ENCODE measurements at places on chromosomes 6 and 20.

DNA sequence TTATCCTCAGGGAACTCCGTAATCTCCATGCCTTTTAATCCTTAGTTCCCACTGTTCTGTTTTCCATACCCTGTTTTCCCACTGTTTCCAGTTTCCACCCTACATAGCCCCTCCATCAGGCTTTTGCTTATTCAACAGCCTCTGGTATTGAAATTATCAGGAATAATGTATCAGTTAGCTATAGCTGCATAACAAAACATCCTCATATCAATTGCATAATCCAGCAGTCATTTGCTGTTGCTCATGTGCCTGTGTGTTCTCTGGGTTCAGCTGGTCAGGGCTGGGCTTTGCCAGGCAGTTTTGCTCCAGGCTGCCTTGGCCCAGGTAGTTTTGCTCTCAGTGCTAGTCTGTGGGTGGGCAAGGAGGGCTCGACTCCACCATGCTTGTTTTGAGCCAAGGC lies 94.3 kb upstream of the FOXA2 start:
- no peak for DNase-seq

DNA sequence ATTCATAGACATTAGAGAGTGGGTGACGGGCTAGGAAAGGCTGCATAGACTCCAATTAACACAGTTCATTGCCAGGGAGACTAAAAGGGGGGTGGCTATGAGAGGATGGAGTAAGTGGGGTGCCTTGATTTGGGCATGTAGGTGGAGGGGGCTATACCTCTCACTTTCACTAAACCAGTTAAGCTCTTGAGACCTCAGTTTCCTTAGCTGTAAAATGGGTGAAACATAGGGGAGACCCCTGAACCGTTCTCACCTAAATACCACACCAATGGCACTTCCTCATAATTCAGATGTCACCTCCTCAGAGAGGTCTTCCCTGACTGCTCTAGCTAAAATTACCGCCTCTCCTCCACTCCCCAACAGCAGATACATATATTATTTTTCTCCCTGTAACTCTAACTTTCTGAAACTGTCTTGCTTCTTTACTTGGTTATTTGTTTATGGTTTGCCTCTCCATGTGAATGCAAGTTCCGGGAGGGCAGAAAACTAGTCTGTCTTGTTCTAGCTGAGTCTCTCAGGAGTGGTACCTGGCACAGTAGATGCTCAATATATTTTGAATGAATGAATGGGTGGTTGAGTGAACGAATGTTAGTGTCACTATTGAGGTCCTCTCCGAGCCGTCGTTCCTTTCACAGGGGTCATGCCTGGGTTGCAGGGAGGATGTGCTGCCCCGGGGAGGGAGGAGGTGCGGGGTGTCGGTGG lies 615 bp upstream of the EYA2 start:
- DNase-seq, result no peak

- DNase-seq, result no peak
Measured at GRCh38 chr6:156658186-156658965, 118.8 kb upstream of the ARID1B start.

DNA sequence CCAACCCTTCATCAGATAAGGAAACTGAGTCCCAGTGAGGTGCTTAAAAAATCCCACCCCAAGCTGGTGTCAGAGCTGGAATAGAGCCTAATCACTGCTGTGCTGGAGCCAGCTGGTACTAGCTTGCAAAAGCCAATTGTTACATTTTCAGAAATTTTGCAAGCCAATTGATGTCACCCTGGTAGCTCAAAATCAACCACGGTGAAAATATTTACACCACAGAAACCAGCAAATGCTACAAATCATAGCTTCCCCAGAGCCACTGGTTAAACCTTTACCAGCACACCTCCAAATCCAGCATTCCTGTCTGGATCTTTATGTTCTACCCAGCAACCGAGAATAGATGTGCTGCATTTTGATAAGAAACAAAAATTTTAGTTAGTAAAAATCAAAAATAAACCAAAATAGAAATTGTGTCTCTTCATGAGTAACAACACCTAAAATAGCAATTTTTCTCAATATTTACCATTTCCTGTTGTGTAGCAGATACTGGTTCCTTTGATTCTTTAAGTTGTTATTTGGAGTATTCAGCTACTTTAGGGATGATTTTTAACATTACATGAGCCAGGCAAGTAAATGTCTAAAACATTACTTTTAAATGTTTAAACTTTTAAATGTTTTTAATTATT lies 7.2 kb upstream of the LCA5 start:
- DNase-seq, result no peak

DNA sequence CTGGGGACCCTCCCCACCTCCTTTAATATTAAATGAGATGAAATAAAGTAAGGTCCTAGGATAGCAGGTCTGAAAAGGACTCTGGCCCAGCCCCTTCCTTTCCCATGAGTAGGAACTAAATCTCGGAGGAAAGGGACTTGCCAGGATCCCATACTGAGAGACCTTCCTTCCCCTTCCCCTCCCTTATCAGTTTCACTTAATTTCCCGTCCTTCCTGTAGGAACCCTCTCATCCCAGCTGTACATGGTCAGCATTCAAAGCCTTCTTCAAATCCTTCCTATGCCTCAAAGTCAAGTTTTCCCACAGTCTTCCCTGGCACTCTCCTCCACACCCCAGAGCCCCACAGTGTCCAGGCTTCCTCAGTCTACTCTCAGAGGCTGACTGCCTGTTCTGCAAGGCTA lies 71.3 kb upstream of the MYL9 start:
- no peak for DNase-seq

GRCh38 chr6:112739766-112740165 lies 392.6 kb downstream of the RFPL4B start:
- no peak for DNase-seq

- no peak for DNase-seq
Measured at GRCh38 chr6:34897130-34897529, 8.1 kb downstream of the ANKS1A start.

DNA sequence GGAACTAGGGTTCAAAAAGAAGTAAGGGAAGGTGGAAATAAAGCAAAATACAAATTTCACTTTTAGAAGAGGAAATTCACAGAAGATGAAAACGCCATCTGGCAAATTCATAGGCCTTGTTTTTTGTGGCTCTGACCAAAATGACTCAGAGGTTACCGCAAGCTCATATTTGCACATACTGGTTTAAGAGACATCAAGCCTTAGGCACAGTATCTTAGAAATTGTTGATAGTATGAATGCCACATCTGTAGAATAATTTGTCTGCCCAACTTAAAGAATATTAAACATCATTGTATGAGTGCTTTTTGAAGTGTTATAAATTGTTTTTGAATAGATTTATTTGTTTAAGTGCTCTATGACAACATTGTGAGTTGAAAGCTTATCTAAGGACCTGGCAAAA lies 10.6 kb downstream of the TAAR1 start:
- peak; percentile 11 for DNase-seq

GRCh38 chr20:16397086-16397485 lies 176.2 kb downstream of the KIF16B start:
- DNase-seq, result no peak

- no peak for DNase-seq
Measured at GRCh38 chr6:27141529-27142015, 105.9 kb upstream of the PRSS16 start.

- peak; percentile 15 for DNase-seq
Measured at GRCh38 chr6:169805242-169805838, 53.9 kb downstream of the ERMARD start.

DNA sequence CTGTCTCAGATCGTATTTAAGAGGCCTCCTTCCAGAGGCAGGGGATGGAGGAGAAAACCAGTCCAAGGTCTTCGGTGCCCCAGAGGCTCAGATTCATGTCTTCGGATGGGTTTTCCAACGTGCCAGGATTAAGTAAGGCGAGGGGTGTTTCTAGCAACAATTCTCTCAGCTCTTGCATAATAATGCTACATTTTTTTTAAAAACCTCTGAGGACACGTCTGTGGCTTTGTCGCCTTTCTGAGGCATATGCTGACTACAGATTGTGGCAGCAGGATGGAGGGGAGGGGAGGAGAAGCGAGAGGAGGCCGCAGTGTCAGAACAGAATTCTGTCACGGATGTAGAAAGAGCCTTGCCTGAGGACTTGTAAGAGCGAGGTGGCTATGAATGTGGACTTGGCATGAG lies 17.7 kb upstream of the CCDC167 start:
- DNase-seq, result peak; percentile 90

DNA sequence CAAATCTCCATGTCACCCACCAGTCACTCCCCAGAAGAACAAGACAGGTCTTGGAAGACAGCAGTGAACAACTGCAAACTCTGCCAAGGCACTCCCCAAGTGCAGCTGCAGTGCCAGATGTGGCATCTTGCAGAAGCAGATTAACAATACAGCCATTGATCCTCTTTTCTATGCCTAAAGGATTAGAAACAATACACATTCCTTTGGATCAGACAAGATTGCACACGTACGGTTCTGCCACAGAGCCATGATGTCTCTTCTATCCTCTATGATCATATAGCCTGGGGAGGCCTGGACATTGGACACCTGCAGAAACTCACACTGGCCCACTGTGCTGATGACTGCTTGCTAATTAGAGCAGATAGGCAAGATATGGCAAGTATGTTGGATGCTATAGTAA lies 155.9 kb downstream of the MYLK4 start:
- DNase-seq, result no peak

DNA sequence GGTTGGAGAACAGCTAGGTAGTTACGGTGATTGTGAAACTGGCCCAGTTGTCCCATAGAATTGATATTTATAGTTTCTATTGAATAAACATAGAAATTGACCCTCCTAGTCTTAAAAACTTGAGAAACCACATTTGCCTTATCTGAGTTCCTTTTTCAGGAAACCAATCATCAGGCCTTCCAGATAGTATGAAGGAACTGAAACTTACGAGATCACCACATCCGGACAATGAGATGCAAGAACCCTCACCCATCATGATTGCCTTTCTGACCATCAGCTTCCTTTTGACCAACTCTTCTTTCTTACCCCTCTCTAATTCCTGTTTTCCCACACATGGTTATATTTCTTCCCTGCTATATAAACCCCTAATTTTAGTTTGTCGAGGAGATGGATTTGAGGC lies 21.8 kb downstream of the SLC35F1 start:
- no peak for DNase-seq
